ENCODE measurements at places on chromosomes 4 and X. TPM values are rescaled to one million over a fixed set of nuclear protein-coding genes. Genes with fewer than 3 reads are reported as not detected.

Gene BCLAF3
- 4.4 TPM for total RNA-seq

Gene CASK
- total RNA-seq, result 24.6 TPM

Gene NOX1
- not detected for total RNA-seq

Gene ZNF630
- 0.98 TPM for total RNA-seq

Gene SEPTIN11
- total RNA-seq, result 159 TPM

Gene RNF212
- 1.6 TPM for total RNA-seq

Measured in subcutaneous preadipocyte (primary cell).